Eye (tissue), 1 donor: ENCODE measurements at places on chromosomes 4 and X.

DNA sequence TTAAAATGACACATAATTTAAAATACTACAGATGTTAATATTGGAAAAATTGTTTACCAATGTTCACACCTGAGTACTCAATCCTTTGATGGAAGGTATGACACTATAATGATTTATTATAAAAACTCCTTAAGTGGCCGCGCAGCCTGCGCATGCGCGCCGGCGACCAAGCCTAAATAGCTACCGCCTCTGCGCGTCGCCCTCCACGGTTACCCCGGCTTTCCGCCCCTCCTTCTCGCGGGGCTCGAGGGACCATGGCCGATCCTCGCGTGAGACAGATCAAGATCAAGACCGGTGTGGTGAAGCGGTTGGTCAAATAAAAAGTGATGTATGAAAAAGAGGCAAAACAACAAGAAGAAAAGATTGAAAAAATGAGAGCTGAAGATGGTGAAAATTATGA lies 170.2 kb downstream of the DMD start:
- DNase-seq: no peak

- DNase-seq: peak; percentile 64
Measured at GRCh38 chr4:95092766-95093165, 335.0 kb downstream of the BMPR1B start.

- DNase-seq: no peak
Measured at GRCh38 chr4:74890341-74890740, 42.6 kb upstream of the PARM1 start.

- DNase-seq: peak; percentile 54
Measured at GRCh38 chr4:77074381-77074831, 1.4 kb downstream of the CCNI start.

GRCh38 chr4:48844843-48845242 lies 14.0 kb downstream of the OCIAD1 start:
- DNase-seq: no peak

GRCh38 chr4:150127757-150128156 lies 49.5 kb downstream of the DCLK2 start:
- DNase-seq: no peak

DNA sequence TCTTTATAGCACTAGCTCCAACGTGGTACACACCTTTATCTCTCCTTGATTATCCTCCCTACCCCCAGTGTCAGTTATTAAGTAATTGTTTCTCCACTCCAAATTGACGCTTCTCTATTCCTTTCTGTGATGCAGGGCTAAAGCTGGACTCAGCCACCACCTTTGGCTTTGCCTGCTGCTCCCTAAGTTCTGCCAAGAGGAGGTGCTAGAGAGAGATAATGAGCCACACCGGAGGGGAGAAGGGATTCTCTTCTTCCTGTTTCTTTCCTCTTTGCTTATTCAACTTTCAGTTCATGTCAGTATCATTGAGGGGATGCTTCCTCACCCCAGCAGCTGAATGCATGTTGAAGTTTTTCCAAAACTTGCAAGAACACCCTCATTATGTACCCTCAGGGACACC lies 176.5 kb downstream of the GBA3 start:
- DNase-seq: no peak

DNA sequence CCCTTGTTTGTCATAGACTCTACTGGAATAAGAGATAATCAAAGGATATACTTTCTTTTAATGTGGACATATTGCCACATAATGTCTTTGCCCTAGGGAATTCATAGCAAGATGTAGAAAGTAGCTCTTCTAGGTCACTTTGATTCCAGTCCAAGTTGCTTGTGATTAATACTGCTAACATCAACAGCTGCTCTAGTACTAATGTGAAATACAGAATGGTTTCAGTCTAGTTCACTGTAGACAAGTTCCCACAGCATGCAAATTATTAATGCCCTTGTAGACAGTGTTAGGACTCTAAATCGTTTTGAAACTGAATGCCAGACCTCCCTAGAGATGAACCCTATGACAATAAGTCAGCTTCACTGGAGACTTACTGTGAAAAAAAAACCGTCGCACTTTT lies 494.6 kb upstream of the ATOH1 start:
- peak; percentile 53 for DNase-seq

DNA sequence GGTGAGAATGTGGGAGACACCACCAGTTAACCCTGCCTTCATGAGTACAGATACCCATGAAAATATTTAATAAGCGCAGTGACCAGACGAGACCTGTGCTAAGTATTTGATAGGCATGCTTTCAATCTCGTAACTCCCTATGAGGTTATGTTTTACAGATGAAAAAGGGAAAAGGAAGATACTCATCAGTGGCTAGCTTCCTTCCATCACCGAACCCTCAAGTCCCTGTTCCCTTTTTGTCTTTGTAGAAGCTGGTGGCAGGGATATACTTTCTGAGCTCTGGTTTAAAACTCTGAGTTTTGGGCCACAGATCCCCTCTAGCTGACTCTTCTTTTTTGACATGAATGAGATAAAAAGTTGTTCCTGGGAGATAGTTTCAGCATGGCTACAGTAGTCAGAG lies 26.3 kb downstream of the AFF1 start:
- no peak for DNase-seq

GRCh38 chr4:55733932-55734331 lies 85.7 kb upstream of the EXOC1L start:
- DNase-seq: no peak
